K562 (cell line): ENCODE measurements at places on chromosomes 7 and 10. TPM values are rescaled to one million over a fixed set of nuclear protein-coding genes. Genes with fewer than 3 reads are reported as not detected.

- H3K4me1 ChIP-seq, result no peaks in the 10 kb centered on the region
- H3K4me3 ChIP-seq, result no peak overlapping the region
- peaks cover 13% of the 10 kb centered on the region; the same call in 2 of the 3 replicates for H3K27me3 ChIP-seq
- H3K36me3 ChIP-seq, result no peaks in the 10 kb centered on the region
Measured at GRCh38 chr10:33112831-33113455, 154.9 kb upstream of the ITGB1 start.

DNA sequence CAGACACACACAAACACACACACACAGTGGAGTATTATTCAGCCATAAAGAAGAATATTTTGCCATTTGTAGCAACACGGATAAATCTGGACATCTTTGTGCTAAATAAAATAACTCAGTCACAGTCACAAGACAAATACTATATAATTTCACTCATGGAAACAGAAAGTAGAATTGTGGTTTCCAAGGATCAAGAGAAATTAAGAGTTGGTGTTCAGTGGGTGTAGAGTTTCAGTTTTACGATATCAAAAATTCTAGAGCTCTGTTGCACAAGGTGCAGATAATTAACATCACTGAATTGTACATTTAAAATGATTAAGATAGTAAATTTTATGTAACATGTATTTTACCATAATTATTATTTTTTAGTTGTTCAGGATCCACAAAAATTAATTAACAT lies 1235.0 kb downstream of the XPNPEP1 start:
- H3K27me3 ChIP-seq, result no peaks in the 10 kb centered on the region
- no peak overlapping the region for H3K27ac ChIP-seq
- H3K4me3 ChIP-seq, result no peak overlapping the region
- H3K36me3 ChIP-seq, result no peaks in the 10 kb centered on the region

MRC1 gene
- polyA plus RNA-seq, result 0.08 TPM in 1 of 2 replicates, not detected in the other

PLXDC2 gene
- not detected in 2 replicates for polyA plus RNA-seq

- peak; percentile 85 for DNase-seq
- no peak overlapping the region for H3K4me3 ChIP-seq
- H3K27ac ChIP-seq, result no peak overlapping the region
- no peaks in the 10 kb centered on the region for H3K27me3 ChIP-seq
- H3K36me3 ChIP-seq, result peaks cover 33% of the 10 kb centered on the region
Measured at GRCh38 chr7:129607471-129608120, 3.9 kb upstream of the NRF1 start.

GRCh38 chr10:34585422-34586112 lies 229.5 kb downstream of the PARD3 start:
- no peak overlapping the region for H3K4me3 ChIP-seq
- no peaks in the 10 kb centered on the region for H3K36me3 ChIP-seq
- no peaks in the 10 kb centered on the region for H3K4me1 ChIP-seq

DNA sequence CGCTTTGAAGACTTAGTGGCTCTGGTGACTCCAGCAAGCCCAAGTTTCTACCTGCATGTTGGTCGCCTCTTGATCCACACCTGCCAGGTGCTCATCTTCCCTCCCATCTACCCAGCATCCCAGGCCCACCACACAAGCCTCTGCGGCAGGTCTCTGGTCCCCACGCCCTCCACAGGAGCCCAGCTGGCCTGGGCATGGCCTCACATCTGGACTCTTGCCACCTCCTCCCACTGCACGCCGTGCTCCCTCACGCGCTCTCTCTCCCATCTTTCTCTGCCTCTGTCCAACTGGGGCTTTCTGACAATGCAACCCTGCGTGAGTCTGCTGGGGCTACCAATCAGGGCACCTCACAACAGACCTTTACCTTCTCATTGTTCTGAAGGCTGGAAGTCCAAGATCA lies 50.2 kb upstream of the FGFR2 start:
- H3K4me1 ChIP-seq, result no peaks in the 10 kb centered on the region
- H3K27me3 ChIP-seq, result peaks cover 7% of the 10 kb centered on the region; the same call in 1 of the 2 replicates
- no peak overlapping the region for H3K4me3 ChIP-seq

GRCh38 chr10:27359792-27360355 lies 119.3 kb upstream of the ACBD5 start:
- H3K27ac ChIP-seq, result no peak overlapping the region
- no peaks in the 10 kb centered on the region for H3K36me3 ChIP-seq
- H3K4me3 ChIP-seq, result no peak overlapping the region
- no peaks in the 10 kb centered on the region for H3K4me1 ChIP-seq
- no peak for DNase-seq
- H3K27me3 ChIP-seq, result no peaks in the 10 kb centered on the region; the same call in 1 of the 2 replicates

AKR1C3 gene
- polyA plus RNA-seq, result 9.7 and 10.0 TPM in 2 replicates

FXYD4 gene
- 0.94 TPM in 1 of 2 replicates, not detected in the other for polyA plus RNA-seq

- no peak for DNase-seq
- H3K4me3 ChIP-seq, result no peak overlapping the region
- H3K4me1 ChIP-seq, result no peaks in the 10 kb centered on the region
- no peak overlapping the region for H3K27ac ChIP-seq
- no peaks in the 10 kb centered on the region for H3K27me3 ChIP-seq
Measured at GRCh38 chr10:72850861-72851260, 42.7 kb upstream of the OIT3 start.

TEX47 gene
- polyA plus RNA-seq, result not detected in 2 replicates

- no peaks in the 10 kb centered on the region for H3K4me1 ChIP-seq
- H3K27me3 ChIP-seq, result peaks cover 6% of the 10 kb centered on the region; the same call in 1 of the 2 replicates
Measured at GRCh38 chr7:143454091-143454680, 10.9 kb downstream of the TAS2R60 start.

ZNF467 gene
- polyA plus RNA-seq, result 6.6 and 8.3 TPM in 2 replicates

MET gene
- 0.47 and 0.90 TPM in 2 replicates for polyA plus RNA-seq

DNAJC12 gene
- polyA plus RNA-seq, result 54.4 and 74.3 TPM in 2 replicates

SPAM1 gene
- not detected in 2 replicates for polyA plus RNA-seq

ADRA2A gene
- polyA plus RNA-seq, result not detected in 2 replicates

DNA sequence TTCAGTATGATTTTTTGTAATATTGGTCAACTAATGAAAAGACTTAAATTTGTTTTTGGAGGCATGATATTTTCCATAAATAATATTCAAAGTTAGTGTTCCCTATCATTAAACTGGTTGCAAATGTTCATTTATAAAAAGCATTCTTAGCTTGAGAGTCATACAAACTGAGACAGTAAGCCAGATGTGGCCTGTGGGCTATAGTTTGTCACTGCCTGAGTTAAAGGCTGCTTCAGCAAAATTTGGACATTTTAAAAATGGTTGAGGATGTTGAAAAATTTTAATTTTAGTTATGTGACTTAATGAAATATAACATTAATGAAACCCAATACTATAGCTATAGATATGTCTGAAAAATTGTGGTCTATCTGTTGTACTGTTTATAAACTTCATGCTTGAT lies 180.2 kb upstream of the CACNA2D1 start:
- no peaks in the 10 kb centered on the region for H3K27me3 ChIP-seq
- DNase-seq, result no peak
- no peaks in the 10 kb centered on the region for H3K36me3 ChIP-seq
- no peak overlapping the region for H3K27ac ChIP-seq

DNA sequence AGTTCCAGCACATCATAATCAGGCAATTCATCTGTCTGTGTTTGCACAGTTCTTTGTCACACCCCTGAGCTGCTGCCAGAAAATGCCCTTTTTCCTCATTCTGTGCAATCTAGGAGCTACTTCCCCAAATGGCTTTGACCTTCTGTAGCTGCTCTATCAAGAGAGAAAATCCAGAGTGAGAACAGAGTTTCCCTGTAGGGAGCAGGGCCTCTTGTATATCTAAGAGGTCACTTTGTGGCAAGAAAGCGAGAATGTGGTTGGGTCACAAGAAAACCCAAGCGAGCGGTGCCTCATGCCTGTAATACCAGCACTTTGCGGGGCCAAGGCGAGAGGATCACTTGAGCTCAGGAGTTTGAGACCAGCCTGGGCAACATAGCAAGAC lies 24.3 kb downstream of the SLC29A3 start:
- peak; percentile 49 for DNase-seq
- no peaks in the 10 kb centered on the region for H3K27me3 ChIP-seq
- peaks cover 36% of the 10 kb centered on the region for H3K4me1 ChIP-seq
- no peaks in the 10 kb centered on the region for H3K36me3 ChIP-seq

DNA sequence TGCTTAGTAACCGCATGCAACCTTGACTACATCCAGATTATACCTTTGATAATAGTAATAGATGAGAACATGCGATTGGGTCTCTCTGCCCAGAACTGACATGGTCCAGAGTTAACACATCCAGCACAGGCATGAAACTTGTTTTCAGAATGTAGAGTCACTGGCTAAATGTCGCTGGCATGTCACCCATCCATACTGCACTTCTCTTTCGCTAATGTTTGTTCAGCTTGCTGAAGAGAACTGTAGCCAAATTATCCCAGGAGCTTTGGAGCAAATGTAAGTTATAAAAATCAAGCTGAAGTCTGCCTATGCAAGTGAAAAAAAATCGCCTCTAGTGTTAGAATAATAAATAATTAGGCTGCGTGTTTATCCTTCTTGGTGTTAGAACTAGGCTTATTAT lies 98.2 kb downstream of the PRTFDC1 start:
- H3K27ac ChIP-seq, result no peak overlapping the region
- H3K4me3 ChIP-seq, result no peak overlapping the region
- peaks cover 14% of the 10 kb centered on the region; the same call in 2 of the 3 replicates for H3K4me1 ChIP-seq
- no peaks in the 10 kb centered on the region for H3K27me3 ChIP-seq

DNA sequence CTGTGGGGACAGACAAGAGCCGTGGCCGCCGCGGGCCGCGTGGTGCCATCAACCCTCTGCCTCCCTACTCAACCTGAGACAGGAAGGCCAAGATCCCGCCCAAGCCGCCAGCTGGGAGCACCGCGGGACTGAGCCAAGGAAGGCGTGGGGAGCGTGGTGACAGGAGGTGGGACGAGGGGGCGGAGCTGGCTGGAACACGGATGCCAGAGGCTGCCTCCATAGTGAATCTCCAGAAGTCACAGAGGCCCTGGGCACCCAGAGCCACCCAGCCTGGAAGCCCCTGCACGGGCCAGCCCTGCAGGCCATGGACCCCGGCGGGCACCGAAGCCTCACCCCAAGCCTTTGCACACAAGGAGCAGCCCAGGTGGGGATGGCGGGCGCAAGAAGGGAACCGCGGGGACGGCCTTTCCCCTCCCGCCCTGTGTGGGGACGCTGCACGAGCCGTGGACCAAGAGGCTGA lies 18.1 kb upstream of the DPYSL4 start:
- no peak overlapping the region for H3K4me3 ChIP-seq
- no peak for DNase-seq
- H3K27ac ChIP-seq, result no peak overlapping the region
- H3K36me3 ChIP-seq, result no peaks in the 10 kb centered on the region

DNA sequence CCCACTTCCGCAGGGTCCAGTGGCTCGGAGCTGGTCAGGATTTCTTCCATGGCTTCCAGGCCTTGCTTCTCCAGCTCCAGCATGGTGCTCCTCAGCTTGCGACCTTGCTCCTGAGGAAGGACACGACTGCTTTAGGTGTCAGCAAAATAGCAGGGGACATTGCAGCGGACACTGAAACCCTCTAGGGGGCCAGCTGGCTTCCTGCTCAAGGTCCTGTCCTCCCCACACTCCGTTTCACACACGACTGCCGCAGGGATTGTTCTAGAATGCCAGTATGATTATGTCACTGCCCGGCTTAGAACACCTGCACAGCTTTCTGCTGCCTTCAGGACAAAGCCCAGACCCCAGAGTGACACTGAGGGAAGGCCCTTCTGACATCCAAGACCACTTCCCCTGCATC lies 65.6 kb downstream of the SCRN1 start:
- H3K36me3 ChIP-seq, result no peaks in the 10 kb centered on the region
- no peak overlapping the region for H3K27ac ChIP-seq
- DNase-seq, result no peak

- DNase-seq, result no peak
- no peak overlapping the region for H3K4me3 ChIP-seq
- H3K36me3 ChIP-seq, result no peaks in the 10 kb centered on the region
- no peaks in the 10 kb centered on the region for H3K4me1 ChIP-seq
- H3K27me3 ChIP-seq, result no peaks in the 10 kb centered on the region
Measured at GRCh38 chr10:82653244-82654155, 778.5 kb downstream of the NRG3 start.

DNA sequence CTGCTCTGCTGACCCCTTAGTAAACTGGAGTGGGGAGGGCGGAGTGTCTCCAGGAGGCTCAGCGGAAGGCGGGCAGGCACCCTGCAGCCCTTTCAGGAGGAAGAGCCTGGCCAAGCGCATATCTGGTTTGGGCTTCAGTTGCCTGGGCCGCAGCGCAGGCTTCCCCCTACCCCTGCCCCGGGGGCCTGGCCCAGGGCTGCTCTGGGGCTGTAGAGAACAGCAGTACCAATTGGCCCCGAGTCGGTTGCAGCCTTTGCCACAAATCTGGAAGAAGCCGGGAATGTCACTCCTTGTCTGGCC lies 28.1 kb upstream of the JAKMIP3 start:
- H3K4me3 ChIP-seq, result no peak overlapping the region
- no peak for DNase-seq
- H3K27ac ChIP-seq, result no peak overlapping the region
- H3K36me3 ChIP-seq, result no peaks in the 10 kb centered on the region
- H3K27me3 ChIP-seq, result peaks cover 18% of the 10 kb centered on the region; the same call in 2 of the 3 replicates
- H3K4me1 ChIP-seq, result peaks cover 3% of the 10 kb centered on the region

DNA sequence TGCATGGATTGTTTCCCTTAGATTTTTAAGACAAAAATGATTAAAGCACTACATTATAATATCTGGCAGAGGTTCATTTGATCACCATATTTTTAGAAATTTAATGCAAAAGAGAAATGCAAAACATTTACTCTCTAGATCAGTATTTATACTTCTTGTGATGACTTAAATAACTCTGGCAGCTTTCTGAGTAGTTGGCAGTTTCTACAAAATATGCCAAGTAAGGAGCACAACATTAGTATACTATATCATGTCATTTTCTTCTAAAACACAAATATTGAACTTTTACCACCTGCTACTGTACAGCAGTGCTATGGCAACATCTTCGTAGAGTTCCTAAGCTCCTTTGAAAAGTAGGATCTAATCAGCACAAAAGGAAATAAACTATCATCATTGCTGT lies 275.2 kb downstream of the PCDH15 start:
- H3K4me1 ChIP-seq, result no peaks in the 10 kb centered on the region
- no peak overlapping the region for H3K27ac ChIP-seq
- no peaks in the 10 kb centered on the region for H3K27me3 ChIP-seq
- no peaks in the 10 kb centered on the region for H3K36me3 ChIP-seq
- no peak overlapping the region for H3K4me3 ChIP-seq

- peak; percentile 35 for DNase-seq
- no peaks in the 10 kb centered on the region for H3K36me3 ChIP-seq
- peaks cover 4% of the 10 kb centered on the region; the same call in 1 of the 3 replicates for H3K4me1 ChIP-seq
- no peak overlapping the region; the same call in 1 of the 2 replicates for H3K4me3 ChIP-seq
- no peak overlapping the region for H3K27ac ChIP-seq
Measured at GRCh38 chr10:34780818-34781380, 34.2 kb downstream of the PARD3 start.
